ENCODE measurements at places on chromosomes 13 and 19.

DNA sequence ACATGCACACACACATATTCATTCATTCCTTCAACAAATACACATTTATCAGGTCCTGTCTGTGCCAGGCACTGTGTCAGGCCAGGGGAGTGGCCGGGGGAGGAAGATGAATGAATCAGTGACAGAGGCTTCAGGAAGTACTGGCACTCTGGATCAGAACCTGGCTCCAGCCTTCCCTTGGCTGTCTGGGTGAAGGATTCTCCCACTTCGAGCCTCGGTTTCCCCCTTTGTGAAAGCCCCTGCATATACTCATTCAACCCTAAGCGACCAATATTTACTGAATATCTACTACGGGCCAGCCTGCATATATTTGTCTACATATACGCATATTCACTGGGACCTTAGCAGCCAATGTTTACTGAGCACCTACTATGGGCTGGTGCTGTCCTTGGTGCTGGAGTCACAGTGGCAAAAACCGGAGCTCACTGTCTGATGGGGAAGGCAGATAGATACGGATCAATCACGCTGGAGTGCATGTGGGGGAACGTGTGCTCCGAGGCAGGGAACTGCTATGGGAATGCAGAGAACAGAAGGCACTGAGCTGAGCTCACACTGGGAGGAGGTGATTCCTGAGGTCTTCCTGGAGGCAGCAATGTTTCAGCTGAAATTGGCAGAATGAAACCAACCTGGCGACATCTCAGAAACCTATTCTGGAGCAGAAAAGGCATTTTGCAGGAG is 636 bp upstream of the ZNF579 start:
- peak; percentile 36 for DNase-seq

GRCh38 chr13:108345016-108345415 is 75.5 kb downstream of the TNFSF13B start:
- no peak for DNase-seq

DNA sequence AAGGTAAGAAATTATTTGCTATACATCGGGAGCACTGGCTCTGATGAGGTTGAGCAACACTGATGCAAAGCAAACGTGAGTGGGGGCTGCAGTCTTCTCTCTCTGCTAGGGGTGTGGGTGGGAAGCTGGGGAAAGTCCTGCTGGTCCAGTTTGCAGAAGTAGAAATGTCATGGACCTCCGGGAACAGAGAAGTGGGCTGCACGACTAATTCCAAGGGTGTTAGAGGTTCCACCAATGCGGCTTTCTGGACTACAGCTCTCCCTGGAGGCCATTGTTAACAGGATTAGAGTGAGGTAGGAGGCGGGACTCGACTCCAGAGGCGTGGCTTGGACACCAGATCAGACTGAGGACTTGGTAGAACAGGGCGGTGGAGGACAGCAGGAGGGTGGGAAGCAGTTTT is 5.7 kb upstream of the FBXO27 start:
- DNase-seq = peak; percentile 30

- no peak for DNase-seq
Observed at GRCh38 chr19:13712767-13713201, 51.5 kb upstream of the MRI1 start.

- no peak for DNase-seq
Observed at GRCh38 chr19:18008814-18009213, 844 bp downstream of the ARRDC2 start.

DNA sequence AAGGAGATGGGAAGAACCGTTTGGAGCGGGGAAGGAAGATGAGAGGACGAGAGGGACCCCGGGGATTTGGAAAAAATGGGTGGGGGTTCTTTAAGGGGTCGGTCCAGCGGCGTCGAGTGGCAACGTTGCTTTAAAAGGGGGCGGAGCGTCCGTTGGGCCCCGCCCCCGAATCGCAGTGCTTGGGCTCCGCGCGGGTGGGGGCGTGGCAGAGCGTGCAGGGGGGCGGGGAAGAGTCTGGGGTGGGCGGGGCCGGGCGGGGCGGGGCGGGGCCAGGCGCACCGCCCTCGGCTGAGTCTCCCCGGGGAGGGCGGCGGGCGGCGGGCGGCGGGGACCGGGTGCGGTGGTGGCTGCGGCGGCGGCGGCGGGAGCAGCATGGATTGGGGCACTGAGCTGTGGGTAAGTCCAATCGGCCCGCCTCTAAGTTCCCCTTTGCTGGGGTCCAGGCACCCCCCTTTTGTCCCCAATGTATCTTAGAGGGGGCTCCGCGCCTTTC is at the start of gene TRIP10:
Gene TRIP10, plus strand, starts transcription at position 291 of the 493 bp plus-strand sequence. Its CDS starts 82 bp downstream, at position 373.
- peak; percentile 82 for DNase-seq

- DNase-seq = no peak
Observed at GRCh38 chr19:46606019-46606418, 4.9 kb downstream of the CALM3 start.

DNA sequence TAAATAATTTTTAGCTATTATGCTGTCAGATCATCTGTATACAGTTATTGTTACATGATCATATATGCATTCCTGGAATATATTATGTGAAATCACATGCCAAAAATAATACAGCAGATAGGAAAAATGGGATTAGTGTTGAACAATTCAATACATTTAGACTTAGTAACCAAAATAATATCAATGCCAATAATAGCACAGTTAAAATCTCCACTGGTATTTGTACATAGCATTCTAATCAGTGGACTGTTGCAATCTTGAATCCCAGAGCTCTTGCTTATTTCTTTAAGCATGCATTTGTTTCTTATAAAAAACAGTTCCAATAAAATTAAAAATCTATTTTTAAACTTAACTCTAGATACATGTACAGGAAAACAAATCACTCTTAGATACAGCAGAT is 2772.2 kb downstream of the PCDH9 start:
- DNase-seq = no peak

GRCh38 chr13:26956522-26957142 is 196.0 kb upstream of the GPR12 start:
- no peak for DNase-seq

GRCh38 chr19:7223429-7223828 is 70.8 kb downstream of the INSR start:
- no peak for DNase-seq

DNA sequence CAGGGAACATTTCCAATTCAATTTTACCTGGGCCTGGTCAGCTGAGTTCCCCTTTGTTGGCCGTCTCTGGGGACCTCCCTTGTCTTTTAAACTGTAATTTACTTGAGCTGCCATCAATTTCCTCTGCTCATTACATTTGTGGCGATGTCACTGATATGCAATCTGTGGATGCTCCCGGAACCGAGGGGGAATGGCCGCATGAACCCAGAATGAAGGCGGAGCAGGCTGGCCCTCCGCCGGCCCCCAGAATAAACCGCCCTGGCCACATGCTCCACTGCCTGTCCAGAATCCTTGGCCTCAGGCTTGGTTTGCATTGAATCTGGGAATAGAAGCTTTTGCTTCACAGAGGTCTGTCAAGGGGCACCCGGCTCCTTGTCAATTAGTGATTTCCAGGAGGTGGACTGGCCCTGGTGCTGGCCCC is 276.8 kb downstream of the TEX29 start:
- DNase-seq = no peak

DNA sequence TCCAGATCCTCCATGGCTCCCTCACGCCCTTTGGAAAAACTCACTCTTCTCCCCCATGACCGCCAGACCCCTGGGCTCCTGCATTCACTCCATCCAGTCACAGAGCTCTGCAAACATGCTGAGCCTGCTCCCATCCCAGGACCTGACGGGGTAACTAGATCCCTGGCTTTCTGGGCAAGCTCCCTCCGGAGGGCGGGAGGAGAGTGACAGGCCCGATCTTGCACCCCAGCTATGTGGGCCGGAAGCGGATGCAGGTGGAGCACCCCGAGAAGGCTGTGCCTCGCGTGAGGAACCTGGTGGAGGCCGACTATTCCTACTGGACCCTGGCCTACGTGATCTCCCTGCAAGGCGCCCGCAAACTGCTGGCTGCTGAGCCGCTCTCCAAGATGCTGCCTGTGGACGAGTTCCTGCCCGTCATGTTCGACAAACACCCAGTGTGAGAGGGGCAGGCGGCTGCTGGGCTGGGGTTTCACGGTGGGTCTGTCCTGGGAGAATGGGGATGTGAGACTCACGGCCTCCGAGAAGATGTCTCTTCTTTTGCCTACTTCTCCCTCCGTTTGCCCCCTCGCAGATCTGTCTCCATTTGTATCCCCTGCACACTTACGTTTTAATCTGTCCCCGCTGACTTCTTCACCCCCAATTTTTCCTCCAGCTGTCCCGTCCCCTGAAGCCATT is 25.2 kb downstream of the COLGALT1 start:
- DNase-seq = no peak
